ENCODE measurements at places on chromosomes 2 and 18.

GRCh38 chr2:189982780-189983394 lies 79.6 kb downstream of the MSTN start:
- no peak for DNase-seq

GRCh38 chr2:105802587-105802986 lies 57.9 kb downstream of the NCK2 start:
- DNase-seq, result no peak

- peak; percentile 79 for DNase-seq
Observed at GRCh38 chr2:6828299-6828584, 37.5 kb downstream of the CMPK2 start.

DNA sequence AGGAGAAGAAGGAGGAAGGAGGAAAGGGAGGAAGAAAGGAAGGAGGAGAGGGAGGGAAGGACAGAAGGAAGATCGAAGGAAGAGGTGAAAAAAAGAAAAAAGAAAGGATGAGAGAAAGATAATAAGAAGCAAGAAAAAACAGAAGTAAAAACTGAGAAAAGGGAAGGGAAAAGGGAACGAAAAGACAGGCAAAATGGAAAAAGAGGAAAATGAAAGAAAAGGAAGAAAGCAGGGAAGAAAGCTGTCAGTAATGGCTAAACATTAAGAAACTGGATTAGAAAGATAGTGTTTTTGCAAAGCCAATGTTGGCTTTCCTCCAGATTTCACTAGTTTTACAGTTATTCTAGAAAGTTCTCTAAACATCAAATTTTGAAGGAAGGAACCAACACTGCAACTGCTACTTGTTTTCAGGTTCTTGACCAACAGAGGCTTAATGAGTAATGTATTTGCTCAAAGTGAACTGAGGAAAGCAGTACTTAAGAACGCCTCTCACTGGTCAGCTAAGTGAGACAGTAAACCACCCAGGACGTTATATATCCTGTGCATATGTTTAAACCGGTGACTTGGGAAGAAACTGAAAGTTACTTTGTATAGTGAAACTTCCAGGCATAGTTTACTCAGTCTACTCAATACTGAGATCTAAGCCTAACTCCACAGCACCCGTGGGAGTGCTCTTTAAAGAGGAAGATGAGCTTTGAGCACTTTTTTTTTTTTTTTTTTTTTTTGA lies 286.2 kb upstream of the TRIB2 start:
- DNase-seq, result peak; percentile 46

DNA sequence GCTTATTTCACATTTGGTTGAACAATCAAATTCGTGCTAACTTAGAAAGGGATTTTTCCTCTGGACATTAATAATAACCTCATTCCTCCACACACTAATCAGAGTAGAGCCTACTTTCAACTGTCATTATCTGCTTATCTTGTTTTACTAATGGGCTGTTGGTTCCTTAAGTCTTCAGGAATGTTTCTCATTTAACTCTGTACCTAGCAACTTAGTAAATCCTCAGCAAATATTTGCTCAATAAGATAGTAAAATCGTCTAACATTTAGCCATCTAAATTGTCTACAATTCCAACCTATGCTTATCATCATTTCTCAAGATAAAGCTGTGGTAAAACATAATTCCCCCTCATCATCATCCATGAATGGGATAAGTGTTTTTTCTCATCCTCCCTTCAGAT lies 98.1 kb downstream of the CDH2 start:
- DNase-seq, result no peak

DNA sequence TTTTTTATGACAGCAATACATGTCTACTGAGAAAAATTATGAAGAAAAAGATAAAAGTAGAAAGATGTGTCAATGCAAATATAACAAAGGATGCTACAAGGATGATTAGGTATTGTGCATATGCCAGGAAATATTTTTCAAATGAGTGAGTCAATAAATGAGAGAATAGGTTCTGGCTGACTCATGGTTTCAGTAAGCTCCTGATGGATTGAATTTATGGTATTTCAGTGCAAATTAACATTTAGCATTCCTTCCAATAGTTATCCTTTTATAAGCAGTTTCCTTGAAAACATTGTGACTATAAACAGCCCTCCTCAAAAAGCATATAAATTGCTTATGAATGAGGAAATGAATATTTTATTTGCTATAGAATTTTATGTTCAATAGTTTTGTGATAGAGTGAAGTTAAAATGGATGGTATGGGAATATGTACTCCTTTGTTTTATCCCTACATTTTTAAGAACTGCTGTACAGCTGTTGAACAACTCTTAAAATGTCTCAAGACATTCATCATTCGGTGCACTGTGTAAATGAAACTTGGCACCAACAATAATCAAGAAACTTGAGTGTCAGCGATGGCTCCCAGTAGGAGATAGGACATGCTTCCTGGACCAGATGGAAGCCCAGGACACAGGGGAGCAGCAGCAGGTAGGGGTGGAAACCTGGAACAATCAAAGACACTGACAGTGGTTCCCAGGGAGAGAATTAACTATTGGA lies 144.7 kb downstream of the PMAIP1 start:
- DNase-seq, result no peak

DNA sequence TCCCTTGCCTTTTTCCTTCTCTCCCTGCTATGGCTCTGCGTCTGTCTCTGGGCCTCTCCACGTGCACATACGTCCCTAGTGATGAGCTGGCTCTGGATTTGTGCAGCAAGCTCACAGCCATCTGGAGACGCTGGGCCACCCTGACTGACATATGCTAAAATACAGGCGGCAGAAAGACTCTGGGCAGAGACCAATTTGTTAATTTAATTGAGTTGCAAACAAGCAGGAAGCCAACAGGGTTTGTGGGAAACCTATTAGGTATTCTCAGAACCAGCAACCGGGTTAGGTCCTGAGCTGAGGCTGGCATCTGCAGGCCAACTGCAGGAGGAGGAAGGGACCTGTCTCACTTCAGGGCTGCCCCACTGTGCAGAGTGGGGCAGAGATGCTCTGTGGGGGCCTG lies 53.5 kb upstream of the SMAD2 start:
- no peak for DNase-seq

- DNase-seq, result peak; percentile 15
Observed at GRCh38 chr18:2656981-2657512, 1.5 kb downstream of the SMCHD1 start.

GRCh38 chr2:38690499-38691420 lies 24.8 kb downstream of the GALM start:
- no peak for DNase-seq

DNA sequence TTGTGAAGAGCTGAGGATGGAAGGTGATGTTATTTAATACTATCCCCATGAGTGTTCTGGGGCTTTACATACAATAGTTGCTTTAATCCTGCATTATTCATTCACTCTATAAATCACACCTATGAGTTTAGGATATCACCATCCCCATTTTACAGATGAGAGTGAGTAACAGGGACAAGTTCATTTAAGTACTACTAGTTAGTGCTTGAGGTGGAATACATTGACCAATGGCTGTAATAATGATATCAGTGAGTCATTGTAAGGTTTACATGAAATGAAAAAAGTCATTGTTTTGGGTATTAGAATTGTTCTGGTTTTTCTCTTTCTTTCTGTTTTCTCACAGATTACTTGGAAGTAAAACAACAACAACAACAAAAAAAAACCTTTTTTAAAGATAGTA lies 42.5 kb downstream of the TANC1 start:
- no peak for DNase-seq

DNA sequence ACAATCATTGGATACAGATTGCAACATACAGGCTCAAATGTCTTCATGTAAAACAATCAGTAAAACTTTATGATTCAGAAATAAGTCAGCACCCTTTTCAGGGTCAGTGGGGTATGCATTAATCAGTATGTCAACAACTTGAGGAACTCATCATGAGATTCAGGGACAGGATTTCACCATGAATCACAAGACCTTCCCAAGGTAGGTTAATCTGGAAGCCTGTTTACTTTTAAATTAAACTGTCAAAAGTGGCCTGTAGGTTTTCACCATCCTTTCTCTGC lies 104.8 kb downstream of the SP100 start:
- DNase-seq, result no peak

- no peak for DNase-seq
Observed at GRCh38 chr18:57931038-57931437, 113.0 kb upstream of the NEDD4L start.

DNA sequence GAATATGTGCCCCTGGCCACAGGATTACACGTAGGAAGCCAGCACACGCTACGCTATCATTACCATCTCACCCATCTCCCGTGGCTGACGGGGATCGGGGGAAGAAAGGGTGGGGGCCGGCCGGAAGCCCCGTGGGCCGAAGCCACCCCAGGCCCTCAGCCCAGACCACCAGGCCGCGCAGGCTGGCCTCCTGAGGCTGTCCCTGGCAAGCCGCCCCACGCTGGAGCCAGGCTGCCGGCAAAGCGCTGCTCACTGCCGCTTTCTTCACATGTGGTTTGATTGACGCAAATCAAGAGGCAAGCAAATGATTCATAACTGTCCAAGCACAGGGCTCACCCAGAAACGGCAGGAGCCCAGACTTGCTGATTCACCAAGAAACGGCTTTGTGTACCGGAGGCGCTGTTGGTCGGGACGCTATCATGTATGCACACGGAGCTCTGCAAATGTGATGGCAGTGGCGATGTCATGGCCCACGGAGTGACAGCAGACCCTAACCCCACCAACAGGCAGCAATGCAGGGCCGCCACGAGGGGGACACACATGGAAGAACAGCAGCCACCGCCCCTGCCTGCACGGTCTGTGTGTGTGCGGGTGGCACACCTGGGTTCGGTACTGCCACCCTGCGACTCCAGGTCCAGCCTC lies 125.7 kb downstream of the HDAC4 start:
- DNase-seq, result no peak

GRCh38 chr2:46806526-46806925 lies 109.1 kb downstream of the MCFD2 start:
- no peak for DNase-seq

GRCh38 chr2:66460031-66460430 lies 25.1 kb downstream of the MEIS1 start:
- no peak for DNase-seq

DNA sequence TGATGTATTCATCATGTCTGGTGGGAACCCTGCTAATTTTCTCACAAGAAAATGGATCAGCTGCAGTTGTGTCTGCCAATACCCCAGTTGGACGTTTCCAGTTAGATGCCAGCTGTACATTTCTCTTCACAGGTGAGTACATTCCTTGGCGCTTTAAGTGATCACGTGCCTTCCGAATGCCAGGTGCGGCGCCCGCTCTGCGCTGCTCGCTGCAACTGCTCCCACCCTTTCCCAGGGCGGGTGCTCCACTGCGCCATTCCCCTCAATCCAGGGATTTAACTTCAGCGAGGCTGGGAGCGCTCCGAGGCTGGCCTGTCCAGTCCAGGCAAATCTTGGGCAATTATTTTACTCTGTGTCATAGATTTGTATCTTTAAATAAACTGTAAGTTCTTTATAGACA lies 225.0 kb upstream of the RAB6C start:
- DNase-seq, result no peak

- no peak for DNase-seq
Observed at GRCh38 chr2:19355014-19355405, 3.4 kb downstream of the OSR1 start.

DNA sequence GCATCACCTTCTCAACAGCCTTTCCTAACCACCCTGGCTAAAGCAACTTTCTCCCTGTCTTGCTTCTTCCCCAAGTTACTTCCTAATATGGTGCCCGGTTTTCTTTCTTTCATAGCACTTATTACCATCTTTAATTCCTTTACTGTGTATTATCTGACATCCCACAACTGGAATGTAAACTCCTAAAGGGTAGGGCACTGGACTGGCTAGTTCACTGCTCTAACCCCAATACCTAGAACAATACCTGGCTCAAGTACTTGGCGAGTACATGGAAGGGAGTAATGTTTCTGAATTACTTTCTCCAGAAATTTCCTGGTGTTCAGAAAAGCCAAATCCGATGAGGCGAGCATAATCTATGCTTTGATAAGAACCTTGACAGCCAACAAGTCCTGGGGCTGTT lies 22.7 kb upstream of the RNF103 start:
- no peak for DNase-seq

Data from pons (tissue), 1 donor.